ENCODE measurements at places on chromosomes 2 and 18. TPM values are rescaled to one million over a fixed set of nuclear protein-coding genes. Genes with fewer than 3 reads are reported as not detected.

GRCh38 chr2:140338795-140339194, 1558.6 kb upstream of the NXPH2 start:
- no peak overlapping the region for H3K27ac ChIP-seq
- H3K4me1 ChIP-seq: no peaks in the 10 kb centered on the region
- DNase-seq: no peak
- no peak overlapping the region for H3K4me3 ChIP-seq
- H3K27me3 ChIP-seq: no peaks in the 10 kb centered on the region

DNA sequence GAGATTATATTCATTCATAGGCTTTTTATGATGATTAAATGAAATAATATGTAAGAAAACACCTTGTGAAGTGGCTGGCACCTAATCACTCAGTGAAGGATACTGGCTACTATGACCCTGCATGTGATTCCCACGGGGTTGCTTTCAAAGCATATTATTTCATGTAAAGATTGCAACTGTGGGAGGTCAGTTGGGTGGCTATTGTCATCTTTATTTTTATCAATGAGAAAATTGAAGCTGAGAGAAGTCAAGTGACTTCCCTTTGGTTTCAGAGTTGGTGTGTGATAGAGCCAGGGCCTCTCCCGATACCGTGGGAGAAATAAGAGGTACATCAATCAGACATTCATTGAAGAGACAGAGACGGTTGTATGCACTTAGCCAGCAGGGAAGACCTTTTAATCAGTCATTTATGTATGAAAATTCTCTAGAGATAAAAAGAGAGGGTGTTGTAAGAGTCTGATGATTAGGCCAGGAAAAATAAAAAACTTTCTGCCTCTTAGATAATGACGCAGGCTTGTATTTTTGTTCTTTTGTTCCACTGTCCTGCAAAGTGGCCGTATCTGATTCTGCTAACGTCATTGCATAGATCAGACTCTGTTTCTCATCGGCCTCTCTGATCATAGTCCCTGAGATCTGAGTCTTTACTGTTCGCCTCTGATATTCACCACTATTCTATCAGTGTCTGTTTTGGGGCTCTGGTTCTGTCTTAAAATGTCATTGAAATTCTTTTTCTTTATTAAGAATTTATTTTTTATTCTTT, 50.5 kb downstream of the QPCT start:
- H3K4me1 ChIP-seq: no peaks in the 10 kb centered on the region
- no peaks in the 10 kb centered on the region for H3K36me3 ChIP-seq
- DNase-seq: no peak
- no peaks in the 10 kb centered on the region for H3K27me3 ChIP-seq
- no peak overlapping the region for H3K4me3 ChIP-seq

Gene CRYGC
- total RNA-seq: 1.3 TPM

Gene PDE11A
- 2.2 TPM for total RNA-seq

Gene STARD6
- not detected for total RNA-seq

Data from hepatocyte (in vitro differentiated cells).